Kidney tubule cell (primary cell): ENCODE measurements at places on chromosomes 2 and 18.
A peak's percentile ranks its signal among the peaks of the same experiment; 100 is the strongest.

DNA sequence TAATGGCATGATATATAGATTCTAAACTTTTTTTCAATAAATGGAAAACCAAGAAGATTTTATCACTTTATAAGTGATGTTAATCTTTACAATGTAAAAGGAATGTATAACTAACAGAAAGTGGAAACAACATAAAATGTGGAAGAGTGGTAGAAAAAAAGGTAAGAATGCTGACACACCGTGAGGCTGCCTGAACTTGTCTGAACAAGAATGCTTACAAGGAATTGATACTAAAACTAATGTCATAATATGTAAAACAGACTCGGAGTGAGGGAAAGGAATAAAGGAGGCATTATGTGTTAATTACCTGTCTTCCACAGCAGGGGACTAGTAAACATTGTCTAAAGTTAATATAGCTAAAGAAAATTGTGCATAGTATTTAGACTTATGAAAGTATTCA, 958.8 kb upstream of the TMEFF2 start:
- DNase-seq: no peak

DNA sequence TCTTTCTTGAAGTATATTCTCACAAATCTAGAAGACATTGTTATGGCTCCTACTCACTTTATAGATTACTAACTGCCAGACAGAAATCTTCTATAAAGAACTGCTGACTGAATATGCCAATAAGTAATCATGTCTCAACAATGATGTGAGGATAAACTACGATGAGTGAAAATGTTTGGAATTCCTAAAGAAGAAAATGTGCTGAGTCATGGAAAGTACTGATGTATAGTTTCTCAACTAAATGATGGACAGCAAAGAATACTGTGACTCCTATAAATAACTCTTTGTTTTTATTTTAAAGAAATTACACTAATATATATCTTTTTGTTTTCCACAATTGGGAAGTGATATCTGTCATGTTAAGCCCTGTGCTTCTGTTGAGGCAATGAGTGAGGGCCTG, 232.9 kb downstream of the LNPK start:
- no peak for DNase-seq

DNA sequence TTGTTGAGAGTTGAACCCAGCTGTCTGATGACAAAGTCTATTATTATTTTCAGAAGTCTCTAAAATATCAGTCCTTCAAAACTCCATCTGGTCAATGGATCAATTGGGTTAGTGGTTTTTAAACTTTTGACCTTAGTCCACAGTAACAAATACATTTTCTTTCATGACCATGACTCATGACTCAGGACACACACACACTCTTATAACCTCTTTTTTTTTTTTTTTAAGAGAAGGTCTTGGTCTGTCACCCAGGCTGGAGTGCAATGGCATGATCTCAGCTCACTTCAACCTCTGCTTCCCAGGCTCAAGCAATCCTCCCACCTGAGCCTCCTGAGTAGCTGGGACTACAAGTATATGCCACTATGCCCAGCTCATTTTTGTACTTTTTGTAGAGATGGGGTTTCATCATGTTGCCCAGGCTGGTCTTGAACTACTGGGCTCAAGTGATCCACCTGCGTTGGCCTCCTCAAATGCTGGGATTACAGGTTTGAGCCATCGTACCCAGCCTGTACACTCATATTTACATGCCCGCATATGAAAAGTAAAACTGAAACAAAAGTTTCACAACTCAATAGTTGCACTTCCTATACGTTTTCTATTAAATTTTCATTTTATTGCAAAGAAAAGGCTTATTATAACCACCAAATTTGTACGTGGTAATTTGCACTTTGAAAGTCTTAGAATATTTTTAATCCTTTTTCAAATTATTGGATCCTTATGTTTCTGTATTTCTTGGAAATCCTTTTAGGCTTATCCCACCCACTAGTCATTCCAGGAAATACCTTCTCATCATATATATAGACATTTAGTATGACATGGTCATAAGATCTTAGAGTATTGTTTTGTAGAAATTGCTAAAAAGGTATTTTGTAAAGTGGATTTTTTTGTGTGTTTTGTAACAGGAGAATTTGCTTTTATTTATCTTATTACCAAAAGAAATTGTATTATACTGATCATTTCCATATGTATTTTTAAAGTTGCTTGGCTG, 199.0 kb downstream of the LPIN1 start:
- peak; percentile 30 for DNase-seq

- DNase-seq: no peak
These were observed 84.2 kb upstream of the DNER start for GRCh38 chr2:229798446-229799155.

- DNase-seq: peak; percentile 17
These were observed 86.9 kb downstream of the LTBP1 start for GRCh38 chr2:33033606-33034081.

- peak; percentile 63 for DNase-seq
These were observed 376.1 kb downstream of the IRS1 start for GRCh38 chr2:226423498-226423960.

GRCh38 chr18:26504831-26505230, 43.5 kb downstream of the KCTD1 start:
- no peak for DNase-seq

- no peak for DNase-seq
These were observed 200.8 kb downstream of the TFCP2L1 start for GRCh38 chr2:121084130-121084680.

DNA sequence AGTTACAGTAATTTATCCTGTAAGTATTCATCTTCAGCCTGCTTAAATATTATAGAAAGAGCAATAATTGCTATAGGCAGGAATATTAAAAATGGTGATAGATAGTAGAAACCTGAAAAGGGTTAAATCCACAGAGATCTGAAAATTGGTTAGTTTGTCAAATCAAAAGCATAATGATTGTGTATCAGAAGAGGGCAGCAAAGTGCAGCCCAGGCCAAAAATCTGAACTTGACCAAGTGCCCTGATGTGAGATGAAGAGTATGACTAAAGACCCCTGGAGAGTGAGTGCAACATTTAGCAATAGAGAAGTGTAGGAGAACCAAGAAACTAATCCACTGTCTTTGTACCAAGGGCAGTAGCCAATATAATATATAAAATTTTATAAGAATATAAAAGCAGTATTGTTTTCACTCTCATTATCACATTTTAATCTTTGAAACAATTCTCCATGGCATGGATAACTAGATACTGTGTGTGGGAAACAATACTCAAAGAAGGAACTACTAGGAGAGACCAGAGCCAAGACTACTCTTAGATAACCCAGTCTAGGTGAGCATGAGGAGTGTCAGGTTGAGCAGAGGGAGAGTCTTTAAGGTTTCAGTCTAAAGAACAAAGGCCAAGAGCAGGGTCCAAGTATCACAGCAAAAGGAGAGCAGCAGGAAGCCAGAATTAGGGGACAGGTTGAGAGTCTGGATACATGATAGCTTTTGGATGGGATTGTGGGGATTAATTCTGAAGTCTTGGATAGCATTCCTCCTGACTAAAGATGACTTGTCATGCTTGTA, 148.7 kb downstream of the CALCRL start:
- peak; percentile 40 for DNase-seq

DNA sequence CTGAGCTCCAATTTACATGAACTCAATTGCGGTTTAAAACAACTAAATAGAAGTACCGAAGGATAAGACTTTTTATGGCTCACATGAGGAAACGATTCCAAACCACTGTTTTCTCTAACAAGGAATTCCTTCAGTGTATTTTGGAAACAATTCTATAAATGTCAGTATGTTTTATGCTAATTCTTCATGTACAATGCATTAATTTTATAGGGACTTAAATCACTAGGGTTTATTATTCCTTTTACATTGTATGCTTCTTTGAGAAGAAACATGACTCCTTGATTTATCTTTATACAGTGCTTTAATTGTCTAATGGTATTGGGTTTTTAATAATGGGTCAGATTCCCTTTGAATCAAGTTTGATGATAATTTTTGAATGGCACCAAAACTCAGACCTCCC, 566.8 kb downstream of the EPHA4 start:
- DNase-seq: no peak

DNA sequence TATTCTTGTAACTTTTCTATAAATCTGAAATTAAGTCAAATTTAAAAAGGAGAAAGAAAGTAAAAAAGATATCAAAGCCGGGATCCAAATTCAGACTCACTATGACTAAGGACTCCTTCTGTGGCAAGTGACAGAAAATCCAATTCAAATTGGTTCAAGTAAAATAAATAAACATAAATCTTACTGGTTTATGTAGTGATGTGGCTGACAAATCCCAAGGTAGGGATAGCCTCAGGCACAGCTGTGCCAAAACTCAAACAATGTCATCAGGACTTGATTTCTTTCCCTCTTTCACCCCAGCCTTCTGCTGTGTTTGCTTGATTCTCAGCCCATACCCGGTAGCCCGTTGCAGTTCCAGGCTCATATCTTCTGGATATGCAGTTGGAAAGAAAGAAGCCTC, 284.6 kb downstream of the SP3 start:
- no peak for DNase-seq

DNA sequence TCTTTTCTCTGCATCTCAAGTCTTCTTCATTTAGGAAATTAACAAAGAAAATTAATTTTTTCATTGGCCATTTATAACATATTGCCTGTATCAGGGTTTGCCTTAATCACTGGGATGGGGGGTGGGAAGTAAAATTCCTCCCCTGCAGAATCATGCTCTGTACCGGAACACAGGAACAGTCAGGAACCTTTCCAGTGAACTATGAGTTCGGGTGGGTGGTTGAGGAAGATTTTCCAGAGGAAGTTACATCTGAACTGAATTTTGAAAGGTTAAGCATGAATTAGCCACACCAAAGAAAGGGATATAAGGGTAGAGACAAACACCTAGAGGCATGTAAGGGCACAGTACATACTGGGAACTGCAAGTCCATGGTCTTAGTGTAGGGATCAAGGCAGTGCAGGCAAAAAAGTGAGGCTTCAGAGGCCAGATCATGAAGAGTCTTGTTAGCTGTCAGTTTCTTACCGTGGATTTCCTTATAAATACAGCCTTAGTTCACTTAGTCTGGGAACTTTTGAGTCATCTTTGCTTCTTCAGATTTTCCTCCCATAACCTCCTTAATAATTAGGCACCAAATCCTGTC, 55.6 kb downstream of the FAM117B start:
- DNase-seq: no peak

DNA sequence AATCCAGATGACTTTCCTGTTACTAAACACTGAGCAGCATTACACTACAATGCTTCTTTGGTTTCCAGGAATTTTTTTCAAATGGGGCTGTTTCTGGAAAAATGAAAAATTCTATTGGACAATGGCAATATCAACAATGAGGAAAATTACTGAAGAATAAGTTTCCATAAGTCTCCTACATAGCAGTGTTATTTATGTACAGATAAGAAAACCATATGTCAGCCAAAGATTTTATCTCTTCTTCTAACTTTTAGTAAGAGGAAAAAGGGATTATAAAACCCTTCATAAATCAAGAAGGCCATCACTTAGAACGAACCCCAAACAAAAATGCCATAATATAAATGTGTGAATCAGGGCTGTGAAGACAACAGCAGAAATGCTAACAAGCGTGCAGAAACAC, 31.6 kb upstream of the NOSTRIN start:
- no peak for DNase-seq

DNA sequence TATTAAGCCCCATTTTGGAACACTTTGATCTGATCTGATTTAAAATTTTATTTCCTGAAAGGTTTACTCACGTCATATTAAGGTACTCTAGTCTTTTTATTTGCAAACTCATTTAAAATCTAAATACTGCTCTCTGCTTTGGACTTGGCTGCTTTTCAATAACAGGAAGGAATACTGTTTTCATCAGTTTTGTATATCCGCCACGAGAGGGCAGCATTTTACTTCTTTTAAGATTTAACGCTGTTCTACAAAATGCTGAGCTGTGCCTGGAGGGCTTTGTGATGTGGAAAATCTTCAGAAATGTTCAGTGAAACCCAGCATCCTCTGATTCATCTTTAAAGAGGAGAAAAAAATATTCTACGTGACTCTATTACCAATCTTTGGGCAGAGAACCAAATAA, 37.5 kb upstream of the SLC38A11 start:
- peak; percentile 94 for DNase-seq

DNA sequence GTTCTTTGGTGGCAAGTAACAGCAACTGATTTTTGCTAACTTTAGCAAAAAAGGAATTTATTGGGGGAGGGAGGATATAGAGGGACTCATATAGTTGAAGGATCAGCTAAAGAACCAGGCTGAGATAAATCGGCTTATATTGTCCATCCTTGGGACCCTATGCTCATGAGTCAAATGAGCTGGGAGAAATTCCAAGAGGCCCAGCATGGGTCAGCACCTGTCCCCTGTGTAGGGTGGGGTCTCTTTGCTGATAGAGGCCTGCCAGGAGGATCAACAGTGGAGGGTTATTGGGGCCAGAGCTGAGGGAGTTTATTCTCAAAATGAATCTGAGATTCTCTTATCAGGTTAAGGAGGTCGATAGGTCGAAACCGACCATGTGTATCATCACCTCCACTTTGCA, 97.2 kb downstream of the VAPA start:
- DNase-seq: no peak

DNA sequence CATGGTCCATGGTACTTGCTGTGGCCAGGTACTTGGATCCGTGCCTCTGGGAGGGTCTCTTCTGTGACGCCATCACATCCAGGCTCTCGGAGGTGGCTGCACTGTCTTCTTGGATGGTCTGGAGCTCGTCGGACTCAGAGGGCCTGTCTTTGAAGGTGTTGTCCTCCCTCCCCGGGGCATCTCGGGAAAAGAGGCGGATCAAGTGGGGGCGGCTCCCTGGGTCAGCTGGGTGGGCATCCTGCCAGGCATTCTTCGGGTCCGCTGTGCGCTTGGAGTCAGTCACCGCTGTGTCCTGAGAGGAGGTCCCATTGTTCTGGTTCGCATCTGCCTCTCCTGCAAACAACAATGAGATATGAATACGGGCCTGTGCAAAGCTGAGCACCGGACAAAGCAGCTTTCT, 115.6 kb downstream of the MBP start:
- DNase-seq: no peak

- no peak for DNase-seq
These were observed 290.4 kb upstream of the RBMS1 start for GRCh38 chr2:160784034-160784433.

- DNase-seq: no peak
These were observed 88.7 kb upstream of the STPG4 start for GRCh38 chr2:47243596-47244323.

GRCh38 chr18:68733707-68734106, 18.8 kb upstream of the TMX3 start:
- DNase-seq: no peak

- DNase-seq: no peak
These were observed 53.3 kb upstream of the TRIB2 start for GRCh38 chr2:12663306-12664037.

DNA sequence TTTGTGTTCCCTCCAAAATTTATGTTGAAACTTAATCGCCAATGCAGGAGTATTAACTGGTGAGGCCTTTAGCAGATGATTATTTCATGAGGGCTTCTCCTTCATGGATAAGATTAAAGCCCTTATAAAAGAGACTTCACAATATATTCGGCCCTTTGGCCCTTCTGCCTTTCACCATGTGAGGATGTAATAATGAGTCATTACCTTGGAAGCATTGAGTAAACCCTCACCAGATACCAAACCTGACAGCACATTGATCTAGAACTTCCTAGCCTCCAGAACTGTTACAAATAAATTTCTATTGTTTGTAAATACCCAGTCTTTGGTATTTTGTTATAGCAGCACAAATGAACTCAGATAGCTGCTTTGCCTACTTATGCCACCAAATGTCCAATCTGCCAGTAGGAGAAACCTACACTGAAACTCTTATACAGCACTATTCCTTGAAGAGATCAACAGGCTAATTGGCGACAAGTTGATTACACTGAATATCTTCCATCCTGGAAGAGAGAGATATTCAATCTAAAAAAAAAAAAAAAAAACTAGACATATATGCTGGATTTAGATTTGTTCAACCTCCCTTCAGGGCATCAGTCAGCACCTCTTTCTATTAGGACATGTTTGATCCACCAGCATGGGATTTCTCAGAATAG, 125.9 kb upstream of the COL5A2 start:
- peak; percentile 50 for DNase-seq
